ENCODE measurements at places on chromosomes 4 and X.
A peak's percentile ranks its signal among the peaks of the same experiment; 100 is the strongest.

DNA sequence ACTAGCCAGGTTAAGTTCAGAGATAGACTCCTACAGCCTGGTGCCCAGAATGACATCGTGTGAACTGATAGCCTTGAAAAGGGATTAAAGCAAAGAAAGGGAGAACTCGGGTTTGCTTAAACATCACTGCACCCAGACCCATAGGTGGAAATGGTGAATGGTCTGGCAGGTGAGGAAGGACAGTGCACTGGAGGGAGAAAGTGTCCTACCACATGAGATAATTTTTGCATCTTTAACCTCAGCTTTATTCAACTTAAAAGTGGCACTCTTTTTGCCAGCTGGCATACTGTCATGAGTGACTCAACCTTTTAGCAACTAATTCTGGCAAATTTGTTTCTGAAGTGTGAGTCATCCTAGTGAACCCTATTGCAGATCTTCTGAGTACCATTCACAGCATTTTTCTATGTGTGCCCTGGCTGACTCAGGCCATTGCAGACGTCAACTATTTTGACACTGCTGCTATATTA is 53.0 kb upstream of the DAPP1 start:
- DNase-seq: no peak

- no peak for DNase-seq
Measured at GRCh38 chr4:8171266-8171665, 12.7 kb upstream of the ABLIM2 start.

DNA sequence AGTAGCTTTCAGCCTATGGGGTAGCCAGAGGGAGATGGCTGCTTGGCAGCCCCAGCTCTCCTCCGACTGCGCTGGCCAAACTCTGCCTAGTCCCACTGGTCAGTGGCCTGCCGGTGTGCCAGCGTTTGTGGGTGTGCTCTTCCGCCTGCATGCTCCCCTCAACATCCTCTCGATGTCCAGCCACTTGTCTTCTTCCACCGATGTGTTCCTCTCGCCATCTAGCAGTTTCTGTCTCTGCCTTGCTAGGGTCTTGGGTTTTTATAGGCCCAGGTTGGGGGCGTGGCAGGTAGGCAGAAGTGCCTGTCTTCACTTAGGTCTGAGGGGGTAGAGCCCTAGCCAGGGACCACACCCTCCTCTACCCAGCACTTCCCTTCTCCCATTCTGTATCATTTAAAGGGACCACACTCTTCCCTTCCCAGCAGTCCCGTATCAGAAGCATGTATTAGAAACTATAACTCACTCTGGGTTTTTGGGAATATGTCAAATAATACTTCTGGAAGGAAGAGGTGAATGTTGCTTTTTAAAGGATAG is 124.4 kb downstream of the KDM6A start:
- DNase-seq: no peak

DNA sequence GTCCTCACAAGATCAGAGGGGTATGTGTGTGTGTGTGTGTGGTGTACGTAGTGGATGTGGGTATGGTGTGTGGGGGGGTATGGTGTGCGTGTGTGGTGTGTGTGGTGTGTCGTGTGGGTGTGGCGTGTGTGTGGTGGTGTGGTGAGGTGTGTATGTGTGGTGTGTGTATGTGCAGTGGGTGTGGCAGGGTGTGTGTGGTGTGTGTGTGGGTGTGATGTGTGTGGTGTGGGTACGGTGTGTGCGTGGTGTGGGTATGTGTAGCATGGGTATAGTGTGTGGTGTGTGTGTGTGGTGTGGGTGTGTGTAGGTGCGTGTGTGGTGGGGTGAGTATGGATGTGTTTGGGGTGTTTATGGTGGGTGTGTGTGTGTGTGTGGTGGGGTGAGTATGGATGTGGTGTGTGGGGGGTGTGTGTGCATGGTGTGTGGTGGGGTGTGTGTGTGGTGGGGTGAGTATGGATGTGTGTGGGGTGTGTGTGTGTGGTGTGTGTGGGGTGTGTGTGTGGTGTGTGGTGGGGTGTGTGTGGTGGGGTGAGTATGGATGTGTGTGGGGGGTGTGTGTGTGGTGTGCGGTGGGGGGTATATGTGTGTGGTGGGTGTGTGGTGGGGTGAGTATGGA is 182.0 kb downstream of the PALLD start:
- DNase-seq: no peak

GRCh38 chr4:48687313-48688051 is 92.6 kb downstream of the FRYL start:
- DNase-seq: no peak

- no peak for DNase-seq
Measured at GRCh38 chr4:19945979-19946380, 305.7 kb upstream of the SLIT2 start.

DNA sequence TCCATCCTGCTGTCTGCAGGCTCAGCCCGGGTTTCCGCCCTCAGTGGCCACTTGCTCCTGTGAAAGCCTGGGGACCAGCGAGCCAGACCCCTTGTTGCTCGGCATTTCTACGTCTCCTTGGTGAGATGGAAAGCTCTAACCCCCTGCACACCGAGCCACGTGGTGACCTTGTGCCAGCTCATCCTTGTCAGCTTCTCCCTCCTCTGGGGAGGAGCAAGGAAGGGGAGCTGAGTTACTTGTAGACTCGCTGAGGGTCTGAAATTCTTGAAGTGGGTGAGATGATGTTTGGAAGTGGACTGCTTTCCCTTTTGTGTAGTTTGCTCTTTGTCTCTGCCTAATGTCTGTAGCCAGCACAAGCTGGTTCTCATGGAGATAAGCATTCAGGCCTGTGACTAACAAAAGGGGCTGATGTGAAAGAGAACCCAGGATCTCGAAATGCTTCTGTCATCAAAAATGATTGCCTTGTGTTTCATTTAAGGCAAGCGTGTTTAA is 29.3 kb downstream of the RGS12 start:
- DNase-seq: no peak

DNA sequence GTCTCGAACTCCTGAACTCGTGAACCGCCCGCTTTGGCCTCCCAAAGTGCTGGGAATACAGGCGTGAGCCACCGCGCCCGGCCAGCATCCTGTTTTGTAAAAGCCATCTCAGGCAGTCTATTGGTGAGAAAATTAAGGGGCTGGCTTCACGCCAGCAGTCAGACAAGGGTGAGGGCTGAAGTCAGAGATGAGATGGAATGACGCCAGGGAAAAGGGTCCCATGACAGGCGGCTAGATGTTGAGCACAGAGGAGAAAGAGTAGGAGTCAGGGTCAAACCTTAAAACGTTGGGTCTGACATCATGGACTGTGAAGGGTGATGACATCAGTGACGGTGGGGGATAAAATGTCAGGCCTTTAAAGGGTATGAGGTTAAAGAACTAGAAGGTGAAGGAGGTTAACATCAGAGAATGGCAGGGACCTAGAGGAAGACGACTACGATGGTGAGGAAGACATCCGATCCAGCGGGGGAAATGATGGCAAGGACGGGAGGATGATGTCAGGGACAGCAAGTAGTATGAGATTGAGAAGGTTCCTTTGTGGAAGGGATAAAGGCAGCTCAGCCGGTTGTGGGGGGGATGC is 504 bp upstream of the RBM3 start:
- DNase-seq: peak; percentile 6

GRCh38 chr4:74675673-74676279 is 118.5 kb downstream of the BTC start:
- peak; percentile 71 for DNase-seq

DNA sequence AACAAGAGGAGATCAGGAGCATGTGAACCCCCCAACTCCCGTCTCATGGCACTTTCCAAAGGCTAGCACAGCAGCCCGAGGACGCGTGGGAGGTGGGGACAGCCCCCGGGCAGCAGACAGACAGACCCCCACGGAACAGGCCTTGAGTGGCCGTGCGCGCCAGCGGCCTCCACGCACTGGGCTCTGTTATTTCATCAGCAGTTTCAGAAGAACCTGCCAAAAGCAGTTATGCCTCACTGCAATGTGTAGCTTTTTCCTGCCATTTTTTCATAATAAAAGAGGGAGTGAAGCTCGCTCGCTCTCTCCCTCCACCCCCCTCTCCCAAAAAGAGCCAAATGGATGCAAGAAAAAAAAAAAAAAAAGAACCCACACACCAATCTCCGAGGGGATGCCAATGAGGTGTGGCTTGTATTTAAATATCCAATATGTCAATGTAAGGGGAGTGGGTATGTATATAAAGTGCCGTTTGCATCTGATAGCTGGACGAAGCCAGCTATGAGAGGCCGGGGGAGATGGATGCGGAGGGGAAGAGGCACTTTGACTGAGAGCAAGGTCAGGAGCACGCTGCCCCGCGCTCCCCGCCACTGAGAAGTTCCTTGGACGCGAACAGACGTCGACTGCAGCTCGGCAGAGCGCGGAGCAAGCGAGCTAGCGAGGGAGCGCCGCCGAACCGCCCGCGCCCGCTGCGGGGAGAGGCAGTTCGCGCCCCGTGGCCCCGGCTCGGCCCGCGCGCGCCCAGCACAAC is at the start of gene FGF16:
FGF16 (plus strand) TSS at position 482 of the 745 bp plus-strand sequence. CDS start 286 bp downstream, outside the sequence.
- no peak for DNase-seq

DNA sequence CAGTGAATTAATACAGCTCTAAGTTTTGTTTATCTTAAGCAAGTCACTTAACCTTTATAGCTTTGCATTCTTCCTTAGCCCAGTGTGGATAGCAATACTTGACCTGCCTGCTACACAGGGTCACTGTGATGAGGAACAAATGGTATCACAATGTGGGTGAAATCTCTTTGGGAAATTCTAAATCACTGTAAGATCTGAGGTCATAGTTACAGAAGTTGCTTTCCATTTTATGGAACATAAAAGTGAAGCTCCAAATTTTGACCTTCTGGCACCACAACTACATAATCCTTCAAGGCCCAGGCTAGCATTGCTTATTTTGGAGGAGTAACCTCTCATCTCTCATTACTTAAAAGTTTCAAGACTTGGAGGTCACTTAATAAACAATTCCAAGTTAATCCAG is 227.7 kb downstream of the USP46 start:
- no peak for DNase-seq

- DNase-seq: no peak
Measured at GRCh38 chrX:46433892-46434291, 111.3 kb downstream of the ZNF674 start.

DNA sequence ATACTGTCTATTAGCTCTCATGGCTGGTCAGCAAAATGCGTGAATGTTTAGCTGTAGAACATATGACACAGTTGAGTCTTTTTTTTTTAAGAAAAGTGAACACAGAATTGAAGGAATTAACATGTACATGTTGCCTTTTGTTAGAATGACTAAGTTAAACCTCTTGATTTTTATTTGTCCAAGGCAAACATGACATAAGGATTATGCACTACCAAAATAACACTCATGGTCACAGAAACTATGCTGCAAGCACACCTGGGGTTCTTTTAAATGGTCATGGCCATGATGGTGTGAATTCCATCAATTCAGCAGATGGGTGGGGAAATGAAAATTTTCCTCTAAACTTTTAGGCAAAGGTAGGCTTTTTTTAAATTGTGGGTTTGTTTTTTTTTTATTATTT is 80.1 kb upstream of the CXCL13 start:
- no peak for DNase-seq

GRCh38 chr4:147195386-147195785 is 249.7 kb upstream of the TTC29 start:
- no peak for DNase-seq

- no peak for DNase-seq
Measured at GRCh38 chr4:108247387-108248049, 78.8 kb upstream of the LEF1 start.

- DNase-seq: no peak
Measured at GRCh38 chr4:8162625-8163024, 4.0 kb upstream of the ABLIM2 start.

DNA sequence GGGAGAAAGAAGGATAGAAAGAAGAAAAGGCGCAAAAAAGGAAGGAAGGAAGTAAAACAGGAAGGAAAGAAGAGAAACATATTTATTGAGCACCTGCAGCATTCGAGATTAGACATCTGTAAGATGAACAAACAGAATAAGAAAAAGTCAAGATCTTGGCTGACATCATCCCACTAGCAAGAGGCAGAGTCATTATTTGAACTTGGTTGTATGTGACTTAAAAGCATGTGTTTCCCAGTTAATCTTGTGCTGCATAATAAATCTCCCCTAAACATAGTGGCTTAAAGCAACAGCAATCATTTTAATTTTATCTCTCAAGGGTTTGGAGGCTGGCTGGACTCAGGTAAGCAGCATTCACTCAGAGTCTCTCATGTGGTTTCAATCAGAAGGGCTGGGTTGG is 38.5 kb upstream of the COX7B2 start:
- DNase-seq: no peak

DNA sequence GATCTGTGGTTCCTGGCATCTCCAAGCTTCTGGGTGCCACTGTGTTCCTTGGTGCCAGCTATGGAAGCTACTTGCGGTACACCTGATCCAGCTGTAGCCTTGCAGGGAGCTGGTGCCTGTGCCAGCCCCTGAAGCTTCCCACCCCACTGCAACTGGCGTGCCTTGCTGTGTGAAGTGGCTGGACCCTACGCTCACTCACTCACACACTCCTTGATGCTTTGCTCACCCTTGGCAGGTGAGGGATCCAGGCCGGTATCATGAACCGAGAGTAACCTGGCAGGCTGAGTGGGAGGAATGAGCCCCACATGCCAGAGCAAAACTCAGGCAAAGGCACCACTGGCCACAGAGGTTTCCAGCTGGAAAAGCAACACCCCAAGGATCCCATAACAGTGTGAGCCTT is 31.3 kb upstream of the TEX13C start:
- no peak for DNase-seq

GRCh38 chr4:57763070-57763469 is 652.9 kb upstream of the IGFBP7 start:
- no peak for DNase-seq

DNA sequence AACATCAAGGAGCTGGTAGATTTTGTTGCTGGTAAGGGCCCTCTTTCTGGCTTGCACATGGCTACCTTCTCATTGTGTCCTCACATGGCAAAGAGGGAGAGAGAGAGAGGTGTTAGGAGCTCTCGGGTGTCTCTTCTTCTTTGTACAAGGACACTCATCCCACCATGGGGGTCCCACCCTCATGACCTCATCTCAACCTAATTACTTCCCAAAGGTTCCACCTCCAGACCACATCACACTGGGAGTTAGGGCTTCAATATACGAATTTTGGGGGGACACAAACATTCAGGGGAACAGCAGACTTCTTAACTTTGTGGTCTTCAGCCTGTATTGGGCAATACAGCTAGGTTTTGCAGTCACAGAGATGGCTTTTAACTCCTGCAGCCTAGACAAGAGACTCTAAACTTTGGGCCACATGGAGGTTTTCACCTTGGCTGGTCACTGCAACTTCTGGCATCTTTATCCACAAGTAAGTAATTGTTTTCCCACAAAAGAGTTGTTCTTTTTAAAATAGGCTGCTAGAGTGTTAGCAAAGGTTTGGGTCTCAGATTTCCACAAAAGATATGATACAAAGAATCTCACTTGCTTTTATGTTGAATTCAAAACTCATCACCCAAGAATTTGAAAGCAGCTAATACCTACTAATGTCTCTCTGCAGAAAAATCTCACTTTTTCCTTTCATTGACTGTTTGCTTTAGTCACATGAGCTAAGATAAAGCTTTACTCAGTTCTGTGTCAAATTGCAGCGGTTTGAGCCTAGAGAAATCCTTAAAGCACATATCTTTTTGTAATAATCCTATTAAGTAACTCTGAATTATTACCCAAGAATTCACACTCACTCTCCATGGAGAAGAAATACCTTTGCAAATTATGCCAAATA is 39.6 kb upstream of the BBS12 start:
- no peak for DNase-seq
